ENCODE measurements at places on chromosomes 2 and 18.

- DNase-seq: no peak
Measured at GRCh38 chr2:184006998-184007397, 591.3 kb upstream of the ZNF804A start.

GRCh38 chr2:208006337-208006736 is 19.0 kb downstream of the PLEKHM3 start:
- DNase-seq: no peak

- no peak for DNase-seq
Measured at GRCh38 chr2:164928101-164928673, 27.1 kb downstream of the SLC38A11 start.

- DNase-seq: no peak
Measured at GRCh38 chr18:35770376-35771014, 189.0 kb downstream of the GALNT1 start.

DNA sequence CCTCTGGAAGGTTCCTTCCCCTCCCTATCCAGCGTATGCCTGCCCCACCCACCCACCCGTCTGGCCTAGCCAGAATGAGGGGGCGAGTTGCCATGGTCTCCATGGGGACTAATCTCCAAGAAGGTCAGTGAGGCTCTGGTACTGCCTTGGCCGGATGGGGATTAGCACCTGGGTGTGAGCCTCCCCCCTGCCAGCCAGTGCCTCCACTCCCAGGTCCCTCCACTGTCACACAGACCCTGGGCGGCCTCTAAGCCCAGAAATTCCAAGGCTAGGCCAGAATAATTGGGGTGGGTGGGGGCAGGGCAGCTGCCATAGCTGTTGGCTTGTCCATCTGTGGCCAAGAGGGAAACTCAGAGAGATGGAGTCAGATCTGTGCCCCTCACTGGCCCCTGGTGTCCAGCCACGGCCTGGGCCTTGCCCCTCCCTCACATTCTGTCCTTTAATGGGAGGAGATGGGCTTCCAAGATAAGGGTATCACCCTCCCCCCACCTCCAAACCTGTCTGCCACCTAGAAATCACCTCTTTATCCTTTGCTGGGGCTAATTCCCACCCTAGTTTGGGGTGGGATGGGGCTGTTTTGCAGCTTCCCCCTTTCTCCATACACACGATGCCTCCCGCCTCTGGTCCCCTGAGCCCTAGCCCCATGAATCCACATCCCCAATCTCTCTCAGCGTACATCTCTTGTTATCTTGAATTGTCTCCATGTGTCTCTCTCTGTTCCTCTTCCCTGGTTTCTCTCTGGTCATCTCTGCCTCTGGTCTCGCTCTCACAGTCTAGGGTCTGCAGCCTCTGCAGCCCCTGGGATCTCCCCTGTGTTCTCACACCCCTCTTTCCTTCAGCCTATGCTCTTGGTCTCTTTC is 6.0 kb upstream of the CRYBA2 start:
- no peak for DNase-seq

GRCh38 chr18:43883886-43884285 is 606.6 kb upstream of the SYT4 start:
- DNase-seq: no peak

DNA sequence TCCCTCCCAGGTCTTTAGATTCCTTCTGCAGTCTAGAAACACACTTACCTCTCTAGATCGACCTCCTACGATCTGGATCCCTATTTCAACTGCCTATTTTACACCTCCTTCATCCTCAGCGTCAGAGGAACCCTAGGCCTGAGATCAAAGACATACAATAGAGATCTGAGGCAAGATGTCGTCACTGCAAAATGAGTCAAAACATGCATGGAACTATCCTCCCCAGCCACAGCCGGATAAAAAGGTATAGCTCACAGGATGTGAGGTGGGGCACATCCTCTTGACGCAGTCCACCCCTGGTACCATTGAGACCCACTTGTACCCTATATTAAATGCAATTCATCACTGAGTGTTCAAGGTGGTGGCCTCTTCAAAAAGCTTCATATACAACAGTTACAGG is 63.7 kb upstream of the DNAJC10 start:
- no peak for DNase-seq

GRCh38 chr2:8086796-8087479 is 594.9 kb upstream of the ID2 start:
- no peak for DNase-seq

- no peak for DNase-seq
Measured at GRCh38 chr18:40935423-40935822, 1019.6 kb upstream of the PIK3C3 start.

GRCh38 chr2:58967736-58968135 is 726.6 kb upstream of the FANCL start:
- no peak for DNase-seq

GRCh38 chr18:37322492-37323035 is 243.0 kb downstream of the CELF4 start:
- DNase-seq: no peak

DNA sequence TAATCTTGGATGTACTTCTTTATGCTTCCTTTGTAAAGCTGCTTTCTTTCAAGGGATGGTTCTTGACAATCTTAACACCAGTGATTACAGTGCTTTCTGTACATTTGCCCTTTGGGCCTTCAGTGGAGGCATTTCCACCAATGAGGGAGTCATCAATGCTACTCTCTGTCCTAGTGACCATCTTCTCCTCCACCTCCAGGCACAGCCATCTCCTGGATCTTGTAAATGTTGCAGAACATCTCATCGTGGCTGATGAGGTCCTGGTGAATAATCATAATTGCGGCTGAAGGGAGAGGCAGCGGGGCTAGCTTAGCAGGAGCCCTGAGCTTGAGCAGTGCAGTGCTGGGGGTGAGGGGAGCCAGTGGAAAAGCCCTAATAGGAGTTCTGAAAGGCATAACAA is 32.5 kb downstream of the IDH1 start:
- no peak for DNase-seq

- DNase-seq: no peak
Measured at GRCh38 chr2:20381457-20381856, 30.8 kb upstream of the PUM2 start.

- no peak for DNase-seq
Measured at GRCh38 chr2:212451786-212452231, 86.8 kb downstream of the ERBB4 start.

DNA sequence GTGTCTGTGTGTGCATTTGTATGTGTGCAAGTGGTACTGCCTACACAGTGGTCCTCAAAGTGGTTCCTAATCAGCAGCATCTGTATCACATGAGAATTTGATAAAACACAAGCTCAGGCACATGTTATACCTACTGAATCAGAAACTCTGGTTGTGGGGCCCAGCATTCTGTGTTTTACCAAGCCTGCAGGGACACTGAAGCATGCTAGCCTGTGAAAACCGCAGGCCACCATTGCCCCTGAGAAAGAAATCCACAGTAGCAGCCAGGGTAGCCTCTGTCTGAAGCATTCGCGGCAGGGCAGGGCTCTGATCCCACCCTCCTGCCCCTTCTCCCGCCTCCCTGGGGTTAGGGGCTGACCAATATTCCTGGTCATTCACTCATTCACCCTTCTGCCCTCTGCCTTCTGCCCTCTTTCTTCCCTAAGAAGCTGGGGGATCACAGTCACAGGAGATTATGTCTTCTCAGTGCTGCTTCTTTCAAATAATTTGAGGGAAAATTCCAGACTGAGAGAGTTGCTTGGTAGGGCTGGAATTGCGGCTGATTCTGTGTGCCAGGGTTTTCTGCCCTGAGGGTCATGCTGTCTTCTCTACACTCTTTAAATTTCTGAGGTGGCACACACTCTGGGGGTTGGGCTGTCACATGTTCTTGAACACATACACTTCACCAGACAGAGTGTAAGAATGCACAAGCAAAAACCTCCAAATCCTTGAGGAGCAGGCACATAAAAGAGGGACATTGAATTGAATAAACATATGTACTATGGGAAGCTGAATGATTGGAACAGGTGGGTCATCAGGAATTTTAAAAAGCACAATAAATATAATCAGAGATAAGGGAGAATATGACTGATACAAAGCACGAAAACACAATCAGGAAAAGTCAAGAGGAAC is 126.6 kb upstream of the SEC11C start:
- DNase-seq: no peak

DNA sequence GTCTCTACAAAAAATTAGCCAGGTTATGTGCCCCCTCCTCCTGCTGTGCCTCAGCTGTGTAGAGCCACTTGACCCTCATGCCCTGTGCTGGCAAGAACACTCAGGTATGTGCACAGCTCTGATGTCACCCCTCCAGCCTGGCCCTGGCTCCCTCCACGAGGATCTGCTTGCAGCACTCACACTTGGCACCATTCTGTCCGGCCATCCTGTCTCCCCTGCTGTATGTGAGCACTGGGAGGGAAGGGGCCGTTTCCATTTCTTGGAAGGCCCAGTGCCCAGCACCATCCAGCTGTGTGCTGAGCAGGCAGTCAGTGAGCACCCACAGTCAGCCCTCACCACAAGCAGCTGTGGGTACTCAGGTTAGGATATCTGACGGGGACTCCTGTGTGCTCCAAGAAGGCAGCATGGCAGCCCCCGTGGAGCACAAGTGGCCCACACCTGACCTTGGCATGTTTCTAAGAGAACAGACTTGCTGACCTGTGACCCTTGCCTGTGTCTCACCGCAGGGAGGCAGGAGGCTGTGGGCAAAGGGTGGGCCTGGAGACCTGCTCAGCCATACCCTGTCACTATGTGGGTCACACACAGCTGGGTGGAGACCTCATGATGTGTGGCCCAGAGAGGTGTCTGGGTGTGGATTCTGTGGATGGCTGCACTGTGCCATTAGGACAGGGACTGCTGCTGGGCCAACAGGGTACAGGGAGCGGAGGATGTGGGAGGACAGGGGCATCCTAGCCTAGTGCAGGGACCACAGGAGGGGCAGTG is 31.5 kb downstream of the USP34 start:
- no peak for DNase-seq

GRCh38 chr2:233385489-233386044 is 31.3 kb downstream of the DGKD start:
- no peak for DNase-seq

DNA sequence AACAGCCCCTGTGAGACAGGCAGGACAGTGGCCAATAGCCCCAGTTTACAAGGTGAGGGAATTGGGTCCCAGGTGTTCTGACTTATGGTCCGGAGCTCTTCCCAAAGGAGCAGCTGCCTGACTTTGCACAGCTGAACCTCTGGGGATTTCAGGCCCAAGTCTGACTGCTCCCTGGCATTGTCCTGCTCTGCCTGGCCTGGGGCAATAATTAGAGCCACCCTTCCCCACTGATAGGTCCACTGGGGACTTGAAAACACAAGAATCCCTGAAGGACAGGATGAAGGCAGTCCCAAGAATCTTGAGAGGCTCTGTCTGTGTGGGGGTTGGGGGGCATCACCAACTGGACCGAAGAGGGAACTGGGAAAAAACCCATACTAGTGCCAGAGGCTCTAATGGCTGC is 3.7 kb upstream of the FEV start:
- DNase-seq: no peak

GRCh38 chr18:22822024-22822423 is 111.1 kb upstream of the RBBP8 start:
- no peak for DNase-seq

DNA sequence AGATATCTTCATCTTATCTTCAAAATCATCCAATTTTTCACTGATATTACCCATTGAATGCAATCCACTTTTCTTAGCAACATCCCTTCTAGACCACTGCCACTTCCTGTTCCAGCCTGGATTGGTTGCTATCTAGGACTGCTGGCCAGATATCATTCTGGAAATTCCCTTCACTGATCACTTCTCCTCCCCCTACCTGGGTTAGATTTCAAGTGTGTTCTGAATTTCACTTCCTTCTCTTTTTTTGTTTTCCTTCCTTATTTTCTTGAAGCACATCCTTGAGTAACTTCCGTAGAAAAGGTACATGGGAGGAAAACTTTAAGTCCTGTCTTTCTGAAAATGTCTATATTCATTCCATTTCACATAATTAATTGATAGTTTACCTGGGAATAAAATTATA is 82.0 kb upstream of the IL1R2 start:
- no peak for DNase-seq

DNA sequence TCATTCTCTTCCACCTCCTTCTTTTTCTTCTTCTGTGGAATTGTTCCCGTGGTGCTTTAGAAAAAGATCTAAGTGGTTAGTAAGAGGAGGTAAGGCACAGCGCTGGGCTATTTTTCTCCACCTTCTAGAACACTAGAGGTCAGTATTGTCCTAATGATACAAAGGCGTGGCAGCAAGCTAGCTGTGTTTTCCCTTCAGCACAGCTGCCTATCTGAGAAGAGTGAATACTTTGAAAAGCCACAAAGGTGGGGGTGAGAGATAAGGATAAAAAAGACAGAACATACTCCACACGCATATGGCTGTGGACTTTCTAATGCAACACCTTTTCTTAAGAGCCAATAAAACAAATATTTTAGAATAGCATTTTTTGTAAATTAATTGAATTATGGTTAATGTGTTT is 2.1 kb downstream of the CNTNAP5 start:
- DNase-seq: peak; percentile 26

DNA sequence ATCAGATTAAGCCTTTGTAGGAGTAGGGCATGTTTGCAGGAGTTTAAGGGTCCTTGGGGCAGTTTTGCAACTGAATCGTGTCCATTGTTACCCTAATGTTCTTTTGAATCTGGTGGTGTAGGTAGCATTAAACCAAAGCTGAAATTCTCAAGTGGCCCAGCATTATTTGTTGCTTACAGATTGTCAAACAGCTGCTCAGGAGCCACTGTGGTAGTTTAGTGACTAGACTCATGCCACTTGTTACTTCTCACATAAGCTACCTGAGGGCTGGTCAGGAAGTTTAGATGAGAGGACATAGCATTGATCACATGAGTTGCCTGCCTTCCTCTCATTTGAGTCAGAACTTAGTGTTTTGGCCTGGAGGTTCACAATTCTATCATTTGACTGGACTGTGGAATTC is 157.6 kb downstream of the HAUS1 start:
- DNase-seq: no peak

DNA sequence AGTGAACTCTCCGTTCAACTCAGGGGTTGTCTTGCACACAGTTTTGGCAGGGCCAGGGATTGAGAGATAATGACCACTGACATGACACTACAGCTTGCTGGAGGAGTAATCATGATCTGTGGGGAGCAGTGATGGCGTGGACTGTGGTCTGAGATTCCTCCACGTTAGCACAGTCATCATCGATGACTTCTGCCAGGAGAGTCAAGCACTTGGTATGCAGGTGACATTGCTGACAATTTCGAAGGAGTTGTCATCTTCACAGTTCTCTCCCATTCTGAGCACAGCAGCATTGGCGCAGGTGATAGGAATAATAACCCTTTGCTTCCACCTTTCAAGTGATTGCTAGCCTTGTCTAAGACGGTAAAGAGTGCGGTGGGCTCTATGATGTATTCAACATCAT is 79.8 kb downstream of the SGPP2 start:
- DNase-seq: no peak

DNA sequence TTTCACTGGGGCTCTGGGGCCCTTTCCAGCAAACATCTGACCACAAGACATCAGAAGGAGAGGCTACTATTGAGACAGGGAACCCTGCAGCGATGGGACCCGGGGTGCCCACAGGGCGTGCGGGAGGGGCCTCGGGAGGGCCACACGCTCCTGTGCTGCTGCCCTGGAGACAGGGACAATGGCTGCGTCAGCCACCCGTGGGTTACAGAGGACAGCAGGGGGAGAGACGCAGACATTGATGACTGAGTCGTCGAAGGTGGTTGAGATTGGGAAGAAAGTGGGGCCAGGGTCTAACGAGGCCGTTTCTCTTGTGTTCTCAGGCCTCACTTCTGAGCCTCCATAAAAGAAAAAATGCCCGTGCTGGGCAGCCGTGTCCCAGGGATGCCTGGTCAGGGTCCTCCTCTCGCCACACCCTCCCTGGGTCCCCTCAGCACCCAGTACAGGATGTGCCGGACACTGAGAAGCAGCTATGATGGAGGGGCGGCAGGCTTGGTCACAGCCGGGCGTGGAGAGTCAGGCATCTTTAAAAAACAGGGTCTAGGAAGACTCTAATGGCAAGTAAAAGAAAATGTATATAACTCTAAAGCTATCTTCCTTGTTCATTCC is 73.9 kb downstream of the NDUFA10 start:
- no peak for DNase-seq
